Activated T-helper 1 cell treated with anti-CD3 and anti-CD28 coated beads, Interleukin-12 subunit alpha, Interleukin-12 subunit beta, Interleukin-2, Interleukin-4 antibody, amounts not matched to agents 30 ng/mL and 10 ng/mL and 1 ng/mL, durations not matched to agents 14 hours and 24 hours and 36 hours (primary cell): ENCODE measurements at places on chromosomes 7 and 10. TPM values are rescaled to one million over a fixed set of nuclear protein-coding genes. Genes with fewer than 3 reads are reported as not detected.

- peaks cover 7% of the 10 kb centered on the region for H3K27me3 ChIP-seq
- DNase-seq = no peak
- no peak overlapping the region for H3K27ac ChIP-seq
- H3K4me1 ChIP-seq = no peaks in the 10 kb centered on the region
These were observed 509 bp upstream of the OR2F1 start for GRCh38 chr7:143954135-143954534.

DNA sequence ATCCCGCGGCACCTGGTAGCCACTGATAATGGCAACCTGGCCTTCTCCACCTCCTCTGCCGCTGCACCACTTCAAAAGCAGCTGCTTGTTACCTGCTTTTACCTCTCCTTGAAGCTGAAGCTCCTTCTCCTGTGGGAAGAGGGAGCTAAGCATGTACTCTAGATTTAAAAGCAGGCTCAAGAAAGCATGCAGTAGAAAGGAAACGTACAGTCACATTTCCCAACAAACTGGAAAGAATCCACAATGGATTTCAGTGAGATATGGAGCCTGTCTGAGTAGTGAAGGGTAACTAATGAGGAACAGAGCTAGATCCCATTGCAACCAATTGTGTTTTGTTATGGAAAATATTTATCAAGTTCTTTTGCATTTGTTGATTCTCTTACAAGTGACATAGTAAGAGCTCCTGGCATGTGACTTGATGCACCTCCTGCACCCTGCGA lies 457.4 kb upstream of the GALNT17 start:
- peaks cover 16% of the 10 kb centered on the region for H3K4me1 ChIP-seq
- H3K4me3 ChIP-seq = no peak overlapping the region
- no peak overlapping the region for H3K27ac ChIP-seq
- peaks cover 12% of the 10 kb centered on the region for H3K27me3 ChIP-seq

DNA sequence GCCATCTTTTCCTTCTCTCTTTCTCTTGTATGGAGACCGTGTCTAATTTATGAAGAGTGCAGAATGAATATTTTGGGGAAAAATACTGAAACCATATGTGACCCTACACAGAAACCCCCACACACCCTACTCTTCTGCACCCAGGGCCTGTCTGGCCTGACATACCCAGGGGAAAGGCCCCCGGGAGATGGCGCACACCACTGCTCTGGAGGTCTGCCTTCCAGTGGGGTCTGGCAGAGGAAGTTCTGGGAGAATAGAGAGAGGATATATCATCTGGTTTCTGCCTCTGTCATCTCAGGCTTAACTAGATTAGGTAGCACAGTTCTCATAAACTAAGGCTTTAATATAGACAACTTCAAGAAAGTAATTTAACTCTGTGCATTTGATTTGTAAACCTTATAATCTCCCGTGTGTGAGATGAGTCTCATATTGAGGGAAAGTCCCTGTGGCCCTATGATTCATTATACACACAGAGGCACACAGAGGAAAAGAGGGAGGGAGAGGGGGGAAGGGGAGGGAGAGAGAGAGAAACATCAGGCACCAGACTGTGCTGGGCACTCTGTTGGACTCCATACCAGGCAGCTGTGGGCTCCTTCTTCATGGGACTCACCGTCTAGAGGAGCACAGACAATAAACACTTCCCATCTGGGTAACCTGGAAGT lies 123.3 kb downstream of the AOAH start:
- no peak overlapping the region for H3K4me3 ChIP-seq
- peaks cover 70% of the 10 kb centered on the region for H3K4me1 ChIP-seq
- DNase-seq = peak; percentile 14
- H3K27ac ChIP-seq = peak overlapping the region; percentile 54
- H3K27me3 ChIP-seq = no peaks in the 10 kb centered on the region

- no peak for DNase-seq
- H3K4me3 ChIP-seq = no peak overlapping the region
- H3K36me3 ChIP-seq = no peaks in the 10 kb centered on the region
- H3K4me1 ChIP-seq = no peaks in the 10 kb centered on the region
- peaks cover 2% of the 10 kb centered on the region for H3K27me3 ChIP-seq
These were observed 51.4 kb downstream of the CDH23 start for GRCh38 chr10:71448146-71448545.

GRCh38 chr10:74150204-74150989 lies at the start of gene AP3M1:
Gene AP3M1, minus strand, starts transcription at chr10:74150828. Its CDS starts 12,449 bp downstream, at chr10:74138379.
- H3K4me3 ChIP-seq = no peak within 1 kb of the TSS
- DNase-seq = peak; percentile 77
- H3K4me1 ChIP-seq = peaks cover 37% of the 10 kb centered on the region
- peak within 1 kb of the TSS; percentile 69 for H3K27ac ChIP-seq

DNA sequence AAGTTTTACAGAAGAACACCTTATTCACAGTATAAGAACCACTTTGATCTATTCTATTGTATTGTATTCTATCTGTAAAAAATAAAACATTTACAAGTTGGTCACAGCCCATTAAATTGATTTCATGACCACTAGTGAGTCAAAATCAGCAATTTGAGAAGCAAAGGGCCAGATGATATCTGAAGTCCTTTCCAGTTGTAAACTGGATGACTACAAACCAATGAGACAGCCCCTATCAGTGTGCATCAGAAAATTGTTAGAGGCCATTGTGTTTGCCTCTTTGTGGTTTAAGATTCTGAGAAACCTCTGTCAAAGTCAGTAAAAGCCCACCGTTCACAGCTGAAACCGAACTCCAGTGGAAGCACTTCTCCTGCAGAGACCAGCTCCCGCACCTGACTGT lies 54.8 kb downstream of the TBXAS1 start:
- H3K36me3 ChIP-seq = no peaks in the 10 kb centered on the region
- DNase-seq = no peak
- H3K27ac ChIP-seq = no peak overlapping the region

DNA sequence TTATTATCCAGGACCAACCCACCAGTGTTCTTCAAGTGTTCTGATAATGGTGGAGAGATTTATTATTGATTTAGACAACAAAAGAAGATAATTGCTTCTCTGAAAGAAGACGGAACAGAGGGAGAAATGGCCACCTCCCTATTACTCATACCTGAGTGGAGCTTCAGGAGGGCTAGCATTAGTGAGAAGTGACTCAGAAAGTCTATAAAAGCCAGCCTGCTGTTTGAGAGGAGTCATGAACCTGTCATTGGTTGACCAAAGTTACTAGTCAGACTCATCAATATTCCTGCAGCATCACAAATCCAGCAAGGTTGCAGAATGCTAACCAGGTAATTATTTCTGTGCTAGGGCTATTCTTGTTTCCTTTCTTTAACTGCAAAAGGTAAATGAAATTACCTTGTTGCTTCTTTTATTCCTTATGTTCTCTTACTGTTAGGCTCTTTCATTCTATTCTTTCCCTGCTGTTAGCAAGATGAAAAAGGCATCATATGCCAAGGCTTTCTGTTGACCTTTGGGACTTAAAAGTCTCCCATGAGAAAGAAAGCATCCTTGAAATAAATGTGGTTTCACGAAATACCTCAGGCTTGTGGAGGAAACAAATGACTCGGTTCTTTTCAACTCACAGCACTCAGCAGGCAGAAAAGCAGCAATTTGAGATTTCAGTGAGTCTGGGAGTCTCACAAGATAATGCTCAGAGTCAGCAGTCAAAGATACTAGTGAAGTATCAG lies 256.4 kb upstream of the PHYHIPL start:
- H3K27ac ChIP-seq = no peak overlapping the region
- H3K36me3 ChIP-seq = no peaks in the 10 kb centered on the region
- no peaks in the 10 kb centered on the region for H3K27me3 ChIP-seq
- no peak for DNase-seq
- H3K4me1 ChIP-seq = no peaks in the 10 kb centered on the region
- no peak overlapping the region for H3K4me3 ChIP-seq

DNA sequence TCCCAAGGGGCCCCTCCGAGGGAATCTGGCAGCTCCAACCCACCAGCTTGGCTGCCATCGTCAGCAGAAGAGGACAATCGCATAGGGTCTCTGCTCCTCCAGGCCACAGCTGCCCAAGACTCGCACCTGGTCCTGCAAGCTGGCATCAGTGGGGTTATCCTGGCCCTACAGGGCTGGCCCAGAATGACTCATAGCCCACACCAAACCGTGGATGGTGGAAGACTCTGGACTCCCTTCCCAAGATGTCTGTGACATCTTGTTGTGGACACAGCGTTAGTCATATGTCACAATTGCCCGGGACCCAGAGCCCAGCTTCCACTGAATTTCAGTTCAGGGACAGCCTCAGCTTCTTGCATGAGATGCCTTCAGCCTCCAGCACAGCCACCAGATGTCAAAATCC lies 91.5 kb upstream of the CUX1 start:
- H3K4me1 ChIP-seq = no peaks in the 10 kb centered on the region
- no peak for DNase-seq
- no peak overlapping the region for H3K4me3 ChIP-seq
- H3K27me3 ChIP-seq = peaks cover 6% of the 10 kb centered on the region
- no peaks in the 10 kb centered on the region for H3K36me3 ChIP-seq

DNA sequence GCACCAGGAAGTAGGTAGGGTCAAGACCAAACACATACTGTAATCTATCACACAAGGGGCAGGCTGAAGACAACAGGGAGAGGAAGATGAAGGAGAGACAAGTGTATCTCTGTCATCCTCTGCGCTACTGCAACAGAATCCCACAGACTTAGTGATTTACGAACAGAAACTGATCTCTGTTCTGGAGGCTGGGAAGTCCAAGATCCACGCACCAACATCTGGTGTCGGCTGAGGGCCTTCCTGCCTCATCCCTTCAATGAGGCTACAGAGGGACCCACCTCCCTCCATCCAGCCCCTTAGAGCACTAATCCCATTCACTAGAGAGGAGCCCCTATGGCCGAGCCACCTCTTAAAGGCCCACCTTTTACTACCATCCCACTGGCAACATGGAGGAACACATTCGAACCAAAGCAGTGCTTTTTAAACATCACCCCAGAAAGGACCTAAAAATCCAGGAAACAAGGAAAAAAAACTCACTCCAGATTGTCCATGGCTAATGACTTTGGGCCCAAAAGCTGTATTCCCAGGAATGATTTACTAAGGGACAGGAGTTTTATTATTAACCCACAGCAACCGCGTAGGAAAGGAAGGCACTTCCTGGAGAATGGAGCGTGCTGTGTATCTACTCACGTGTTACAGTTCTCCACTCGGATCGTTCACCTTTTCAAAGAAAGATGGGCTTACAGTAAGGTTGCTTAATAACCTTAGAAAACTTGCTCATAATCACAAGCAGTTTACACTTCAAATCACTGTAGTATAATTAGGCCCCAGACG lies 4.2 kb downstream of the BNIP3 start:
- H3K27me3 ChIP-seq = no peaks in the 10 kb centered on the region
- peaks cover 17% of the 10 kb centered on the region for H3K36me3 ChIP-seq
- H3K4me1 ChIP-seq = peaks cover 77% of the 10 kb centered on the region
- peak overlapping the region; percentile 35 for H3K4me3 ChIP-seq
- no peak overlapping the region for H3K27ac ChIP-seq

- no peaks in the 10 kb centered on the region for H3K36me3 ChIP-seq
- H3K27ac ChIP-seq = no peak overlapping the region
- peaks cover 6% of the 10 kb centered on the region for H3K27me3 ChIP-seq
- no peaks in the 10 kb centered on the region for H3K4me1 ChIP-seq
- H3K4me3 ChIP-seq = no peak overlapping the region
These were observed 14.0 kb downstream of the SLC13A4 start for GRCh38 chr7:135713836-135714470.

DNA sequence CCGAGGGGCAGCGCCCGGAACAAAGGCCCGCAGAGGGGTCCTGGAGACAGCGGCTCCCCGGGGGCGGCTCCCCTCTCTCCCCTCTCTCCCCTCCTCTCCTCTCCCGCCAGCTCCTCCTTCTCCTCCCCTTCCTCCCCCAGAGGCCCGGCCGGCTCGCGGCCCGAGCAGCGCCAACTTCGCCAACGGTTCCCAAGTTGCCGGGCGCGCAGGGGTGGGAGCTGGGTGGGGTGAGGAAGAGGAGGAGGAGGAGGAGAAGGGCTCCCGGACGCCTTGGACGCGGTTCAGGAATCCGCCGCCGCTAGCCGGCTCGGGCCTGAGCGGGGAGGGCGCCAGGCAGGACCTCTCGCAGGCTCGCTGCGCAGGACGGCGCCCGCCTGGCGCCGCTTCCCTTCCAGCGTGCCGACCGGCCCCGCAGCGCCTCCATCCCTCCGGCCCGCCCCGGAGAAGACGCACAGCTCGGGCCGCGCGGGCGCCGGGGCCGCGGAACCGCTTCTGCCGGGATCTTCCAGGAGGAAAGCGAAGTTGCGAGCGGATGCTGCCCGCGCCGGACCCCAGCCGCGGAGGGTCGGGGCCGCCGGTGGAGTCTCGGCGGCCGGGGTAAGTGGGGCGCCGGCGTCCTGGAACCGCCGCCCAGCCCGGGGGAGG lies at the start of gene CHST3:
CHST3 (plus strand) TSS at position 298 of the 645 bp plus-strand sequence. CDS start 41,448 bp downstream, outside the sequence.
- H3K27me3 ChIP-seq = peaks cover 62% of the 10 kb centered on the region
- DNase-seq = no peak
- H3K4me3 ChIP-seq = peak within 1 kb of the TSS; percentile 69
- H3K27ac ChIP-seq = no peak within 1 kb of the TSS
- peaks cover 5% of the 10 kb centered on the region for H3K4me1 ChIP-seq
- H3K36me3 ChIP-seq = no peaks in the 10 kb centered on the region

- H3K4me1 ChIP-seq = peaks cover 57% of the 10 kb centered on the region
- peaks cover 2% of the 10 kb centered on the region for H3K36me3 ChIP-seq
- H3K27ac ChIP-seq = peak overlapping the region; percentile 87
- no peaks in the 10 kb centered on the region for H3K27me3 ChIP-seq
These were observed 2.1 kb downstream of the ADD3 start for GRCh38 chr10:110009736-110010475.

DNA sequence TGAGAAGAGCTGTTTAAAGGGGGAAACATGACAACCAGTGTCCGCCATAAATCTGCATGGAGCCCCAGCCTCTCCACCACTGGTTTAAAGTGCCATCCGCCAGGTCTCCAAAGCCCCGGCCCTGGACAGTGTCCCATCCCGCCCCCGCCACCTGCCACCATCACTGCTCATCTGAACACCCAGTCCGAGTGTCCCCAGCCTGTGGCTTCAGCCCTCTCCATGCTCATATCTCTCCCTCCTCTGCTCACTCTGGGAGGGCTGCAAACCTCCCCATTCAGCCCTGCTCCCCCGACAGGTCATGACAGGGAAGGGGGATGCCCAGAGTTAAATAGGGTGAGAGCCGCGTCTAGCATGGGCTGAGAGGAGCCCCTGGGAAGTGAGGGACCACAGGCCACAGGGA lies 266.2 kb downstream of the DNAJB6 start:
- no peak overlapping the region for H3K27ac ChIP-seq
- no peaks in the 10 kb centered on the region for H3K36me3 ChIP-seq

GRCh38 chr7:127383123-127383835 lies 9.2 kb downstream of the ZNF800 start:
- H3K27ac ChIP-seq = no peak overlapping the region
- DNase-seq = no peak
- no peak overlapping the region for H3K4me3 ChIP-seq
- H3K27me3 ChIP-seq = no peaks in the 10 kb centered on the region
- H3K4me1 ChIP-seq = peaks cover 68% of the 10 kb centered on the region
- peaks cover 29% of the 10 kb centered on the region for H3K36me3 ChIP-seq

PLAC9 gene
- total RNA-seq = not detected in 2 replicates

COBL gene
- not detected in 2 replicates for total RNA-seq

AP4M1 gene
- 12.3 and 15.9 TPM in 2 replicates for total RNA-seq

FOXP2 gene
- not detected in 2 replicates for total RNA-seq

LRRD1 gene
- not detected in 2 replicates for total RNA-seq

NEUROG3 gene
- total RNA-seq = not detected in 2 replicates

CHST15 gene
- total RNA-seq = 0.15 and 0.18 TPM in 2 replicates

COL17A1 gene
- not detected in 2 replicates for total RNA-seq

CRHR2 gene
- not detected in 2 replicates for total RNA-seq

SP8 gene
- total RNA-seq = not detected in 2 replicates

CCNY gene
- total RNA-seq = 56.5 and 71.0 TPM in 2 replicates

GIMAP5 gene
- 53.8 and 59.7 TPM in 2 replicates for total RNA-seq

GPR15LG gene
- not detected in 2 replicates for total RNA-seq

MBL2 gene
- total RNA-seq = not detected in 2 replicates
